ENCODE measurements at places on chromosomes 5 and 9. TPM values are rescaled to one million over a fixed set of nuclear protein-coding genes. Genes with fewer than 3 reads are reported as not detected.

DNA sequence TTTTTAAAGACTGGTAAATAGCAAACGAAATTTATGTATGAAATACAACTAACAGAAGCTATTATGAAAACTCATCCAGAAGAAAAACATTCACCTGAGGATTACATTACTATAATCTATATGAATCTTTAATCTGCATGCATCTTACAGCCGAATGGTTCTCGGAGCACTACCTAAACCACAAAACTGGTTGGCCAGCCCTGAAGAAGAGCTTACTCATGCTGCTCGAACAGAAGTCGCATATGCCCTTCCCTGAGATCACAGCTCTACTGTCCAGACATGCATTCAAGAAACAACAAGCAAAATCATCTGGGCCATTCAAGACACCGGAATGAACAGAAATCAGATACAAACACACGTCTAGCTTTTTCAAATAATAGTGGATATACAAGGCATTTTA is 931.0 kb upstream of the DMAC1 start:
- H3K4me3 ChIP-seq = no peak overlapping the region
- no peak for DNase-seq
- H3K27ac ChIP-seq = no peak overlapping the region
- no peaks in the 10 kb centered on the region for H3K36me3 ChIP-seq
- H3K4me1 ChIP-seq = no peaks in the 10 kb centered on the region
- H3K27me3 ChIP-seq = no peaks in the 10 kb centered on the region

DNA sequence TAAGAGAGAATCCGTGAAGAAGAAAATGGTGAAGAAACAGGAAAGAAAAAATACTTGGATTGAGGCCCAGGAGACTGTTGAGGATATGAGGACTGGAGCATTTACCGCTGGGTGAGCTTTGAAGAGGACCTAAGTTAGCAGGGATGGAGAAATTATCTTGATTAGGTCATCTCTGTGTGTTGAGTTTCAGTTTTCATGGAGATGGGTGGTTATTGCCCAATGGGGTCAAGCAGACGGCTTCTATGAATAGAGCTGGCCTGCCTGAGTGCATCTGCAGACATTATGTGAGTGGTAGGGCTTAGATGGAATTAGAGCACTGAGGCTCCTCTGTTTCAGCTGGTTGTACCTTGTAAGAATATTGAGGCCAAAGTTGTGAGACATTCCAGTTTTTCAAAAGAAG is 245.4 kb upstream of the FBXL7 start:
- no peaks in the 10 kb centered on the region for H3K4me1 ChIP-seq
- no peak overlapping the region for H3K4me3 ChIP-seq
- DNase-seq = no peak
- H3K36me3 ChIP-seq = no peaks in the 10 kb centered on the region

GRCh38 chr5:123266365-123266764 is 156.8 kb downstream of the CEP120 start:
- no peak for DNase-seq
- H3K4me1 ChIP-seq = peaks cover 6% of the 10 kb centered on the region
- H3K27ac ChIP-seq = no peak overlapping the region
- no peaks in the 10 kb centered on the region for H3K27me3 ChIP-seq
- H3K4me3 ChIP-seq = no peak overlapping the region

- no peaks in the 10 kb centered on the region for H3K36me3 ChIP-seq
- no peaks in the 10 kb centered on the region for H3K4me1 ChIP-seq
- no peak overlapping the region for H3K27ac ChIP-seq
- no peak overlapping the region for H3K4me3 ChIP-seq
- H3K27me3 ChIP-seq = no peaks in the 10 kb centered on the region
Observed at GRCh38 chr9:120912958-120913646, 13.5 kb downstream of the TRAF1 start.

- no peak for DNase-seq
- H3K36me3 ChIP-seq = no peaks in the 10 kb centered on the region
- peak overlapping the region; percentile 79 for H3K27ac ChIP-seq
- peaks cover 47% of the 10 kb centered on the region for H3K4me1 ChIP-seq
- no peaks in the 10 kb centered on the region for H3K27me3 ChIP-seq
Observed at GRCh38 chr5:34687269-34688011, 31.3 kb downstream of the RAI14 start.

GRCh38 chr9:101625876-101626275 is 31.1 kb upstream of the PPP3R2 start:
- H3K4me3 ChIP-seq = no peak overlapping the region
- no peak overlapping the region for H3K27ac ChIP-seq
- no peaks in the 10 kb centered on the region for H3K36me3 ChIP-seq
- H3K4me1 ChIP-seq = peaks cover 6% of the 10 kb centered on the region
- no peaks in the 10 kb centered on the region for H3K27me3 ChIP-seq
- DNase-seq = no peak

GRCh38 chr5:158303883-158304282 is 444.9 kb upstream of the CLINT1 start:
- H3K27me3 ChIP-seq = no peaks in the 10 kb centered on the region
- H3K4me3 ChIP-seq = no peak overlapping the region
- H3K36me3 ChIP-seq = no peaks in the 10 kb centered on the region
- DNase-seq = no peak

DNA sequence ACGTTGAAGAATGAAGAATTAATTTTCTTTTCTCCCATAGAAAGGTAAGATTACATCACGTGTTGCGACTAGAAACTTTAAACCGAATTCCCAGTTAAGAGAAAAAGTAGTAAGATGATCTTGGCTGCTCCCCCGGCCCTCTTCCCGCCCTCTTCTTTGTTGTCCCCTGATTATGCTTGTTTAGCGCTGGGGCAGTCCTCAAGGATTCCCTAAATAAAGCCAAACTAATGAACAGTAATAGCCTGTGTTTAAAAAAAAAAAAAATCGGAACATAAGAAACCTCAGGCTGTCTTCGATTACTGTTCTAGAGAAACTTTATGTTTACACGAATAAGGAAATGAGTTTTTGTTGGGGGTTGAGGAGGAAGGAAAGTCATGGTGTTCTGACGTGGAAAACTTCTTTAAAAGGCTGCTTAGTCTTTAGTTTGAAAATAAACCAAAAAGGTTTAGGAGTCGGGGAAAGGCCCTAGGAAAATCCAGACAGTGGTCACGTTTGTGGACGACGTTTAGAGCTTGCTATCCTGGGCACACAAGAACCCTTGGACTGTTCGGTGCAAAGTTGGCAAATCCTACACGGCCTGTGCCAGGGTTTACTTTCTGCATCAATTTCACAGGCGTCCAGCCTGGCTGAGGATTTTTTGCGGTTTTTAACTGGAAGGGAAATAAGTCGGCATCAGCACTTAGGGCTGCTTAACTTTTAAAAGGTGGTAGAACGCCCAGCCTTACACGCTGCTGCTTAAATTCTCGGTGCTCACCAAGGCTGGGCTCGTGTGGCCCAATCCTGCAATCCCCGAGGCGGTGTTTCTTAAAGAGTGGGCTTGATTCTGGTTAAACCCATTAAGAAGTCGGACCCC is 1.1 kb upstream of the MAT2B start:
- H3K4me3 ChIP-seq = no peak overlapping the region
- peak; percentile 59 for DNase-seq
- no peaks in the 10 kb centered on the region for H3K27me3 ChIP-seq
- no peaks in the 10 kb centered on the region for H3K36me3 ChIP-seq
- peak overlapping the region; percentile 97 for H3K27ac ChIP-seq

DNA sequence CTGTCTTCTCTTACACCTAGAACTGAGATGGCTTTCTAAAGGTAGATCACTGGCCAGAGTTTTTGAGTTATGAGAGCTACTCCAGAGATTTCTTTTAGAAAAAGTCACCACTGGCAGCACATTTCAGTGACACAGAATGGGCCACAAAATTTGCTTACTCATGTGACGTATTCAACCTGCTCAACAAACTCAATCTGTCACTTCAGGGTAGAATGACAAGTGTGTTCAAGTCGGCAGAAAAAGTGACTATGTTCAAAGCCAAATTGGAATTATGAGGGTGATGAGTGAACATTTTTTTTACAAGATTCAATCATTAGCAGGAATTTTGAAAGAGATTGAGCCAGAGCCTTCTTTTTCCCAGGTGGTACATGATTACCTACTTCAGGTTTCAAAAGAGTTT is 46.5 kb downstream of the TAF11L14 start:
- H3K36me3 ChIP-seq = no peaks in the 10 kb centered on the region
- no peak for DNase-seq
- no peaks in the 10 kb centered on the region for H3K4me1 ChIP-seq
- no peak overlapping the region for H3K4me3 ChIP-seq
- no peak overlapping the region for H3K27ac ChIP-seq

DNA sequence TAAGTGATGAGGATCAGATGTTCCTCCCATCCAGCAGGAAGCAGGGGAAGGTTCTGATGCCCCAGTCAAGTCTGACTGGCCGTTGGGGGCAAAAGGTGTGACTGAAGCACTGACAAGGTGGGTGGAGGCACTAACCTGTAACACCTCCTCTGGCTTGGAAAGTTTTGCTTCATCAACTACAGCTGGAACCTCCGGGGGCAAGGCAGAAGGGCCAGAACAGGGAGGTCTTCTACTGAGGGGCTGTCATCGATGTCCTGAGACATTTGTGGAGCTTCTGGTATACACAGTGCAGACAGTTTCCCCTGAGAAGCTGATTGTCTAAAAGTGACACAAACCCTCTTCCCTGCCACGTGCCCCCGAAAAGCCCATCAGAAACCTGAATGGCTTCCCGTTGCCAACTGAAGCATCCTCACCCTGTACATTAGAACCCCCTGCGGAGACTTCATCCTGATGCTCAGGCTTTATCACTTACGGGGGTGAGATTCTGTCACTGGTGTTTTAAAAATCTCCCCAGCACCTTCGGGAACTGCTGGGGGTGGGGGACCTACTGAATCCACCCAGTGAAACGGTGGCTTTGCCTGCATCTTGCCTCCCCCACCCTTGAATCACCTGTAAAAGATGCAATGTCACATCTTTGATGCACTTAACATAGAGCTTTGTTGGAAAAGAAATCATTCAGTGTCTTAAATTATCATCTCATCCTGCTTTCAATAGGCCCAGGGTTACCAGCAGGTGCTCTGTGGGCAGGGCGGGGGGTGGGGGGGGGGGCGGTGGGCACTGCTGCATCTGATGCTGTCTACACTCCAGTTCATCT is 24.6 kb downstream of the TRAF1 start:
- DNase-seq = no peak
- H3K27ac ChIP-seq = no peak overlapping the region
- no peak overlapping the region for H3K4me3 ChIP-seq
- no peaks in the 10 kb centered on the region for H3K36me3 ChIP-seq
- no peaks in the 10 kb centered on the region for H3K4me1 ChIP-seq
- no peaks in the 10 kb centered on the region for H3K27me3 ChIP-seq

GRCh38 chr5:64625678-64626077 is 64.6 kb upstream of the SHISAL2B start:
- no peaks in the 10 kb centered on the region for H3K4me1 ChIP-seq
- no peak overlapping the region for H3K27ac ChIP-seq
- H3K4me3 ChIP-seq = no peak overlapping the region
- H3K27me3 ChIP-seq = no peaks in the 10 kb centered on the region

DNA sequence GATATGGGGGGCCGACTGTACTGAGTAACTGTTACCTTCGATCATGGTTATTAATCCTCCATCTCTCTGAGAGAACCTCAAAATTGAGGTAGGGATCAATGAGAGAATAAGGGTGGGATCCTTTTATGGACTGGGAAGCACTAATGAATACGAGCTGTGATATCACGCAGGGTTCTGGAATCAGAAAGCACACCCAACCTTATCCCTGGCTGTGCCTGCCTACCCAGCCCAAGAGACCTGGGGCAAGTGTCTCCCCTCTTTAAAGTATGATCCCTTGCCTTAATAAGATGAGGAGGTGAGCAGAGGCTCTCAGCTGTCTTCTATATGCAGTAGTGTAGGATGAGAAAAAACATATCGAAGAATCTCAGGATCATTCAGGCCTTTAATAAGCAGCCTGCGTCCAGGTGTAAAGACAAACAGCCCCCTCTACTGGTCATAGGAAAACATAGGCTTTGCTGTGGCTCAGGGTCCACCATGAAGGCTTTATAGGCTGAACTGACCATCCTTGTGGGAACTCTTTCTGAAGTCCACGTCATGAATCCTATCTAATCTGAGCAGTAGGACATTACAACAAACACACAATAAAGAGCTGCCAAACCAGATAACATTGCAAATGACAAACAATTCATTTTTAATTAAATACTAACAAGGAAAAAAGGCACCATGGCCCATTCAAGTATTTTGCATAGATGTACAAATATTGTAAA is 16.8 kb downstream of the NIPAL4 start:
- peak; percentile 59 for DNase-seq
- H3K27ac ChIP-seq = no peak overlapping the region
- no peaks in the 10 kb centered on the region for H3K36me3 ChIP-seq

GRCh38 chr5:14450018-14450524 is 131.5 kb upstream of the OTULINL start:
- no peak for DNase-seq
- no peaks in the 10 kb centered on the region for H3K4me1 ChIP-seq
- no peaks in the 10 kb centered on the region for H3K36me3 ChIP-seq
- H3K27ac ChIP-seq = no peak overlapping the region

DNA sequence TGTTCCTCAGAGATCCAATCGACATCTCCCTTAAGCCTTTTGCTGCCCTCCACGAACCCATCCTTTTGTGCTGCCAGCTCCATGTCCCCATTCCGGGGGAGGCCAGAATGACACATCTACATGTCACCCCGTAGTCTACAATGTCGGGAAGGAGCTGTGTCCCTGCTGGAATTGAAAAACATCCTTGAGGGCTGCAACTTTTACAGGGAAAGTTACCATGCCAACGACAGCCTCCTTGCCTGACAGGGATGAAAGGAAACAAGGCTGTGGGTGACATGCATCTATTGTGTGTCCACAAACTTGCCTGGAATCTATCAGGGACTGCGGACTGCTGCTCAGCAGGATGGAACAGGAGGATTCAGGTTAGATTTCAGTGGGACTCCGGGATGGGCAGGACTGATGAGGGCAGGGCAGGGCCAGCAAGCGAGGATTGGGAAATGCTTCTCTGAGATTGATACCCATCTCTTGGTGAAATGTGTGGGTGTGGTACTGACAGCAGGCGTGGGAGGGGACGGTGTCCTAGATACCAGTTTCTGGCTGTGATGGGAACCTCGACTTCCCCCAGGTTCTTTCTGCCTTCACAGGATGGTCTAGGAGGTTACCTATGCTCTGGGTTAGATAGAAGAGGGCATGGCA is 25.5 kb downstream of the EGR1 start:
- H3K4me3 ChIP-seq = no peak overlapping the region
- no peaks in the 10 kb centered on the region for H3K36me3 ChIP-seq
- DNase-seq = no peak
- H3K27me3 ChIP-seq = no peaks in the 10 kb centered on the region

DNA sequence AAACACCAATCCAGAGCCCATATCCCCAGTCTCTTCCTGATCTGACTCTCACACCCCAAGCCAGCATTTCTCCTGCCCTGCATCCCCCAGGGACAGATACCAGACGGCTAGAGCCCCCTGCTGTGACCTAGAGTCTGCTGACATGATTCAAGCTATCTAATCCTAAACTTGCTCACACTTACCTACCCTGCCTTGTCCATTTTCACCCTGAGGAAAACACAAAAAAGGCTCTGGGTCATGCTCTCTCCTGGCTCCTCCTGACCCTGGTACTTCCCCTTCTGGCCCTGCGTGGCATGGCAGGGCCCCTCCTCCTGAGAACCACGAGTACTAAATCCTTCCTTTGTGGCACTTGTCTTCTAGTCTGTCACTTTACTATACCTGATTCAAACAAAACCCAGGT is 2.8 kb upstream of the ARRDC1 start:
- DNase-seq = no peak
- H3K27me3 ChIP-seq = no peaks in the 10 kb centered on the region
- no peak overlapping the region for H3K27ac ChIP-seq
- H3K36me3 ChIP-seq = no peaks in the 10 kb centered on the region
- peaks cover 16% of the 10 kb centered on the region for H3K4me1 ChIP-seq

Gene FBXW11
- total RNA-seq = 29.0 TPM

Gene UNC13B
- total RNA-seq = 29.3 TPM

Gene SEMA5A
- 3.4 TPM for total RNA-seq

Gene FOXD4L6
- not detected for total RNA-seq

Gene TLX3
- total RNA-seq = not detected

Gene LPAR1
- total RNA-seq = 10.9 TPM

Gene ANKRD31
- 0.78 TPM for total RNA-seq
